ENCODE measurements at places on chromosomes 3 and 15.

DNA sequence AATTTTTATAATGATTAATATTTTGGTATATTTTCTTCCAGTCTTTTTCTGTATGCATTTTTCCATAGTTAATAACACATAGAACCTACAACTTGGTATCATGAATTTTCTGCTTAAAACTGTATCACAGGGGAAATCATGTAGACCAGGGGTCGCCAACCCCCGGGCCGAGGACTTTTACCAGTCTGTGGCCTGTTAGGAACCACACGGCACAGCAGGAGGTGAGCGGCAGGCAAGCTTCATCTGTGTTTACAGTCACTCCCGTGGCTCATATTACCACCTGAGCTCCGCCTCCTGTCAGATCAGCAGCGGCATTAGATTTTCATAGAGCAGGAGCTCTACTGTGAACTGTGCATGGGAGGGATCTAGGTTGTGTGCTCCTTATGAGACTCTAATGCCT is 54.7 kb downstream of the RPL22L1 start:
- no peak for DNase-seq

GRCh38 chr3:30141927-30142326 is 464.5 kb upstream of the TGFBR2 start:
- no peak for DNase-seq

GRCh38 chr3:34859746-34860145 is 779.6 kb upstream of the ARPP21 start:
- no peak for DNase-seq

GRCh38 chr3:170713653-170714052 is 127.8 kb upstream of the SLC7A14 start:
- DNase-seq = no peak

- no peak for DNase-seq
Observed at GRCh38 chr3:5294356-5294755, 106.8 kb downstream of the EDEM1 start.

DNA sequence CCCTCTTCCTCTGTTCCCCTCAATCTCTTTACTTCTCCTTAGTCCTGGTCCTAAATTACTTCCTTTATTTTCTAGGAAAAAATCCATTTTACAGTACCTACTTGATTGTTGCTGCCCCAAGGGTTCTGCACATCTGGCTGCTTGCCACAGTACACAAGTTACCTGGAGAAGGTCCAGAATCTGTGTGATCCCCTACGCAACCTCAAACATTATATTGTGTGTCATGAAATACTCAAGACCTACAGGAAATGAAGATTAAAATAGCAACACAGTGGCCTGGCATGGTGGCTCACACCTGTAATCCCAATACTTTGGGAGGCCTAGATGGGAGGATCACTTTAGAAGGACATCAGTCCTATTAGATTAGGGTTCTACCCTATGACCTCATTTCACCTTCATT is 48.7 kb downstream of the PRKAR2A start:
- DNase-seq = no peak

GRCh38 chr15:99122831-99123712 is 18.2 kb downstream of the SYNM start:
- DNase-seq = no peak

DNA sequence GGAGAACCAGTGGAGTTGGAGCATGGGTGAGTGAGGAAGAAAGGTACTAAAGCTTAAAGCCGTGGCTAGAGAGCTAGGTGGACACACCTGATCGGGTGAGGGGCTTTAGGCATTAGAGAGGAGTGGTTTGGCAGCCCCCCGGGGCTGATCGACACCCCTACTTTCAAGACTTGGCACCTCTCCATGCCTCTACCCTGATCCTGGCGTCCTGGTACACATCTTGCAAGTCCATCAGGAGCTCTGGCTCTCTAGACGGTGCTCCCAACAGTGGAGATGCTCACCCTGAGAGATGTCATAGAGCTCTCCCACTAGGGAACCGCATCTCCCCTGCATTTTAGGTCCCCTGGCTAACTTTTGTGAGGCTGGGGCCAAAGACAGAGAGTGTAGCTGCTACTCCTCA is 98.1 kb downstream of the XXYLT1 start:
- DNase-seq = no peak

- DNase-seq = no peak
Observed at GRCh38 chr3:55607844-55608243, 120.7 kb upstream of the WNT5A start.

DNA sequence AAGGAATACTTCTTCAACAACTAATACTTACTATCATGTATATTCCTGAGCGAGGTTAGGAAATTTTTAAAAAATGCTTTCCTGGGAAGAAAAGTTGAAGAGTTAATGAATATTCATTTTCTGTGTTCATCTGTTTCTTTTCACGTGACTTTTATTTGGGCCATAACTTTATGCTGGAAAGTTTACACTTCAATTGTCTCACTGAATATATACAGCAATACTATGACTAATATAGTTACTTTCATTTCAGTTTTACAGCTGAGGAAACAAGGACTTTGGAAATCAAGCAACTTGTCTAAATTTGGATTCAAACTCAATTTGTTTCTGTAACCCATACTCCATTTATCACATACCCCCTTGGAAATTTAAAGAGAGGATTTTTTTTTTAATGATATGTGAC is 894.2 kb downstream of the ROBO1 start:
- no peak for DNase-seq

- DNase-seq = no peak
Observed at GRCh38 chr3:133750259-133750656, 4.1 kb downstream of the TF start.

GRCh38 chr3:121963608-121964007 is 58.4 kb downstream of the ILDR1 start:
- DNase-seq = no peak

- DNase-seq = no peak
Observed at GRCh38 chr15:83324799-83325198, 40.3 kb upstream of the BNC1 start.
